ENCODE measurements at places on chromosomes 4 and X.

- H3K27me3 ChIP-seq = no peaks in the 10 kb centered on the region
- H3K36me3 ChIP-seq = no peaks in the 10 kb centered on the region
- H3K4me1 ChIP-seq = no peaks in the 10 kb centered on the region
These were observed 127.8 kb upstream of the METTL14 start for GRCh38 chr4:118557298-118557851.

DNA sequence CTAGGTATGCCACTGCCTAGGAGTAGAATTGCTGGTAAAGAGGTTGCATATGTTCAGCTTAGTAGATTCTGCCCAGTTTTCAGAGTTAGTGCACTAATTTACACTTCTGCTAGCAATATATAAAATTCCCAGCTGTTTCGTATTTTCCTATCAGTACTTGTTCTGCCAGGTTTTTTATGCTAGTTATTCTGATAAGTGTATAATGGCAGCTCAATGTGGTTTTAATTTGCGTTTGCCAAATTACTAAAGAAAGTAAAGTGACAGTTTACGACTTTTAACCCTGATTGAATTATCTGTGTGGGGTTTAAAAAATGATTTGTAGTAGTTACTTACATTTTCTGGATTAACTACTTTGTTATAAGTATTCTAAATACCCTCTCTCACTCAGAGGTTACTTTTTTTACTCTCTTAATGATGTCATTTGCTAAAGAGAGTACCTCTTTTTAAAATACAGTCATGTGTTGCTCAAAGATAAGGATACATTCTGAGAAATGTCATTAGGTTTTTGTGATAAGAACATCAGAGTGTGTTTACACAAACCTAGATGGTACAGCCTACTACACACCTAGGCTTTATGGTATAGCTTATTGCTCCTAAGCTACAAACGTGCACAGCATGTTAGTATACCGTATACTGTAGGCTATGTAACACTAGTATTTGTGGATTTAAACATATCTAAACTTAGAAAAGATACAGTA lies 363.2 kb downstream of the IL15 start:
- H3K36me3 ChIP-seq = no peaks in the 10 kb centered on the region
- DNase-seq = no peak
- no peaks in the 10 kb centered on the region for H3K4me1 ChIP-seq
- H3K27me3 ChIP-seq = no peaks in the 10 kb centered on the region

DNA sequence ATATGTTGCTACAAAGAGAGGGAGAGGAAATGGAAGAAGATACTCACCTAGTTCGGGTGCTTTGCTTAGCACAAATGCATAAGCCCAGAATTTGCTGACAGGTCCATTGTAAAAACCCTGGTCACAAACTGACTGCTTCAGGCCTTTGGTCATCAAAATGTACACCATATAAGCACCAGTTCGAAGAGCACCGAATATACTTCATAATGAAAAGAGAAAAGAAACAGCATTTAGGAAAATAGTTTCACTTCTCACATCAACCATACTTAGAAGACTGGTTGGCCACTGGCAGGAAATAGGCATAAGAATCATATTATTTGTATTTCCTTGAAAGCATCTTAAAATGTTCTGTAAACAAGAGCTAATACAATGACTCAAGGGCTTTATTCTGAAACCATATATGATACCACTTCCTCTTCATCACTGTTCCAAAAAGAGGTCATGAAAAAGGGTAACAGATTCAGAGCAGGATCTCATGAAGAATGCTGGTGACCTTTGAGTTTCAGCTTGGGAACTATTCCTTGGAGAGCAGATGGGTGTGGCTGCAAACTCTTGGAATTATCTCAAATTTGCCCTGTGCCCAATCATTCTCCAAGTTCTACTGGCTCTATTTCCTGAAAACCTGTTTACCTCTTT lies 138.7 kb downstream of the ELOVL6 start:
- H3K27me3 ChIP-seq = no peaks in the 10 kb centered on the region
- no peak overlapping the region for H3K4me3 ChIP-seq
- H3K27ac ChIP-seq = no peak overlapping the region
- no peak for DNase-seq
- no peaks in the 10 kb centered on the region for H3K4me1 ChIP-seq

DNA sequence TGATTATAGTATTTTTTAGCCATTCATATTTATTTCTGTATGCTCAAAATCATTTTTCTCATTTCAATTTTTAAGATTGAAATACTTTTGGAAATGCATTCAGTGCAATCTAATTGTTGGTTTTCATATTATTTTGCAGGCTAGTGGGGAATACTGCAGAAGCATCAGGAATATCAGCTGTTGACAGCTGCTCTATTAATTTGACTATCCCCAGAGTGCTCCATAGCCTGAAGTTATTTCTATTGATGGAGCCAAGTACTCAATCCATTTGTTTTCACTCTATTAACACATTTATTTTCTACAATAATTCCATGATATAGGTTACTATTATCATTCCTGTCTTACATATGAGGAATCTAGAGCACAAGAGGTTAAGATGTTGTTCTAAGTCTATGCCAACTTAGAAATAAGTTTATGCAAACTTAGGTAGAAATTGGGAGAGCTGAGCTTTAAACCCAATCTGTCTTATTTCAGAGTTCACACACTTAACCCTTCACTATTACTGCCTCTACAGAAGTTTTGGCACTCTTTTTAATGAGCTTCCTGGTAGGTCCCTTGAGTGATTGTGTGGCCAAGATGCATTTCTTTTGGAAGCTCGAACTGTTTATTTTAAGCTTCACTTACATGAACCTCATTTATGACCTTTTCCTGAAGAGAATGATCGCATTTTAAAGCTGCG lies 65.6 kb upstream of the PCDH18 start:
- H3K4me1 ChIP-seq = no peaks in the 10 kb centered on the region
- no peak for DNase-seq
- no peak overlapping the region for H3K27ac ChIP-seq
- H3K27me3 ChIP-seq = no peaks in the 10 kb centered on the region
- no peak overlapping the region for H3K4me3 ChIP-seq
- no peaks in the 10 kb centered on the region for H3K36me3 ChIP-seq

GRCh38 chrX:135112096-135112729 lies 8.1 kb downstream of the ETDB start:
- no peak for DNase-seq
- no peak overlapping the region for H3K27ac ChIP-seq
- H3K36me3 ChIP-seq = no peaks in the 10 kb centered on the region
- H3K27me3 ChIP-seq = no peaks in the 10 kb centered on the region

DNA sequence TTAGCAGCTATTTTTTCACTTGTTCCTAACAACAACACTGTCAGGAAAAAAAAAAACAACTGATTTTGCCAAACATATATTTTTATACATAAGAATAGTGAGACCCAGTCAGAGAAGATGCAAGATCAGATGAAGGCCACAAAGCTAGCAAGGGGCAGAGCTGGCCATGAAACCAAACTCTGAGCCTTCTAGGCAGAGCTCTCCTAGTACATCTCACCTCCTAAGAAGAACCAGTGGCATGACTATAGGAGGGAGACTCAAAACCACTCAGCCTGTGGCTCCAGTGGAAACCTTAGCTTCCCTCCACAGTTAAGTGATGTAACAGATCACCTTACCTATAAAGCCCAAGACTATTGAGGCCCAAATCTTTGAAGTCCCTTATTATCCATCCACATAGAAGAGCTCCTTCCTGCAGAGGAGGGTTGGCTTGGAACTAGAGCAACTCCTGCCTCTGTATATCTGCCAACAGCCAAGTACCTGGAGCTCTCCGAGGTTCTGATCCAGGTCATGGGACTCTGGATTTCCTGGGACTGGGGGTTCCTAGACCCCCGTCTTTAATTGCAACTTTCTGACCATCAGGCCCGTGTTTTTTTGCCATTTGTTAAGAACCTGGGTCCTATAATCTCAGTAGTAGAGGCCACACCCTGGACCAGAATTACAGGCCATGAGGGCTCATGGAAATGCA lies 136.5 kb downstream of the SH3KBP1 start:
- H3K4me1 ChIP-seq = no peaks in the 10 kb centered on the region
- H3K36me3 ChIP-seq = no peaks in the 10 kb centered on the region
- no peaks in the 10 kb centered on the region for H3K27me3 ChIP-seq
- DNase-seq = no peak

- H3K36me3 ChIP-seq = no peaks in the 10 kb centered on the region
- H3K27me3 ChIP-seq = no peaks in the 10 kb centered on the region
- no peak for DNase-seq
- H3K27ac ChIP-seq = no peak overlapping the region
- H3K4me1 ChIP-seq = no peaks in the 10 kb centered on the region
These were observed 78.6 kb upstream of the RAI2 start for GRCh38 chrX:17939724-17940123.

- H3K36me3 ChIP-seq = no peaks in the 10 kb centered on the region
- no peak overlapping the region for H3K27ac ChIP-seq
- no peaks in the 10 kb centered on the region for H3K27me3 ChIP-seq
- no peak overlapping the region for H3K4me3 ChIP-seq
- DNase-seq = no peak
These were observed 155.8 kb downstream of the ANTXR2 start for GRCh38 chr4:79917246-79917645.

DNA sequence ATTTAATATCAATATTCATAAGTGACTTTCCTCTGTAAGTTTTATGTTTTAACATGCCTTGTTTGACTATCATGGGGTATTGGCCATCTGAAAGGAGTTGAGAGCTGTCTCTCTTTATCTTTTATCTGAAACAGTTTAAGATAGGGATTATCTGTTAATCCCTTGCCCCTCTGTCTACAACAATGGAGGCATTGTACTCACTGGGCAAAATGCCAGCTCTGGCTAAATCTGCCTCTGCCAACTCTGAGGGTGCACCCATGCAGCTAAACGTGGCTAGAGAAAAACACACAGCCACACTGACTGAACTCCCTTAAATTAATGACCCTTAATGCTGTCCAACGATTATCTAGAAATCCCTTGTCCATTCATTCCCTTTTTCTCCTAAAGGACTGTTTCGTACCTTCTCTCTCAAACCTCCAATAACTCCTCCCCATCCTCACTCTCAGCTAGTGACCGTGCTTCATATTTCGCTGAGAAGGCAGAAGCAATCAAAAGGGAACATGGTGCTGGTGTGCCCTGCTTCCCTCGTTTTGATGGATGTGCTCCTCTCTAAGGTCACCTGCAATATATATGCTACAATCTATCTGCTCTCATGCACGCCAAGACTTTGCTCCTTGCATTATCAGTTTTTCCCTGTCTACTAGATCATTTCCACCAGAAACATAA lies 10.3 kb downstream of the PHKA2 start:
- H3K36me3 ChIP-seq = no peaks in the 10 kb centered on the region
- H3K4me3 ChIP-seq = no peak overlapping the region
- no peak for DNase-seq
- H3K4me1 ChIP-seq = no peaks in the 10 kb centered on the region
- H3K27me3 ChIP-seq = no peaks in the 10 kb centered on the region

DNA sequence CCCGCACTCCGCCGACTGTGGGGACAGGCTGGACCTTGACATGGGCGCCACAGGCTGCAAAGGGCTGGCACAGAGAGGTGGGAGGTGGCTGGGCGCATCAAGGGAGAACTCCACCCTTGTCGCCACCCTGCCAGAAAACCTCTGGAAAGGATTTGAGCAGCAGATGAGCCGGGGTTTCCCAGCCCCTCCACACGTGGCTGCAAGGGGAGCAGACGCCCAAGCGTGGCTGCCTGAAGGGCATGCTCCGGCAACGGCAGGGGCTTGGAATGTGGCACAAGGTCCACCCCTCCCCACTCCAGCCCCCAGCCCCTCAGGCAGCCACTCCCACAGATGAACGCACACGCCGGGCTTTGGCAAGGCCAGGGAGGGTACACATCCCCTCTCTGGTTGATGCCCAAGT lies 4.6 kb downstream of the BGN start:
- H3K36me3 ChIP-seq = no peaks in the 10 kb centered on the region
- peak; percentile 87 for DNase-seq

DNA sequence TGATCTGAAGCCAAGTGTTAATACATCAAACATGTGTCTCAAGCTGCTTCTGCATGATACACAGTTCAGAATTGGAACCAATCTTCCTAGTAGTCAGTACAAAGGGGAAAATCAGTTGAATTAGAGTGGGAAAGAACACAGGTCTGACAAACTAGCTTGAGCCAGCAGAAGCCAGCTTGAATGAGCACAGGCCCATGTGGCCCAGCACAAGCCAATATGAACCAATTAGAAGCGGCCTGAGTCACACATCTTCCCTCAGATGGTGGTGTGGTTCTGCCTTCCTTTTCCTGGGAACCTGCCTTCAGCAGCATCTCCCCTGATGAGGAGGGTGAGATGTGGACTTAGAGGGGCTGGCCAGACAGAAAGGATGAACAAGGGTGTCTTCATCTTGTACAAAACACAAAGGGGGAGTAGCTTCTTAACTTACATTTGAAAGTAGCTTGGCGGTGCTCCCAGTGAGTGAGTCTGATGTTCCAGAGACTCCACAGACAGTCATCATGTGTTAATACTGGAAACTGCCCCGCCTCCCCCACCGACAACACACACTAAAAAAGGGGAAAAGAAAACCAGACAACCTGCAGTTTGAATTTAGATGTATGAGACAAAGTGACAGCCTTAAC lies 72.0 kb downstream of the FRMPD4 start:
- no peaks in the 10 kb centered on the region for H3K27me3 ChIP-seq
- no peak overlapping the region for H3K27ac ChIP-seq
- H3K4me3 ChIP-seq = no peak overlapping the region
- H3K4me1 ChIP-seq = no peaks in the 10 kb centered on the region
- no peaks in the 10 kb centered on the region for H3K36me3 ChIP-seq
- no peak for DNase-seq

GRCh38 chr4:125728568-125728967 lies 413.8 kb downstream of the FAT4 start:
- H3K4me1 ChIP-seq = no peaks in the 10 kb centered on the region
- no peaks in the 10 kb centered on the region for H3K36me3 ChIP-seq
- no peak overlapping the region for H3K4me3 ChIP-seq
- no peak overlapping the region for H3K27ac ChIP-seq
- no peaks in the 10 kb centered on the region for H3K27me3 ChIP-seq

DNA sequence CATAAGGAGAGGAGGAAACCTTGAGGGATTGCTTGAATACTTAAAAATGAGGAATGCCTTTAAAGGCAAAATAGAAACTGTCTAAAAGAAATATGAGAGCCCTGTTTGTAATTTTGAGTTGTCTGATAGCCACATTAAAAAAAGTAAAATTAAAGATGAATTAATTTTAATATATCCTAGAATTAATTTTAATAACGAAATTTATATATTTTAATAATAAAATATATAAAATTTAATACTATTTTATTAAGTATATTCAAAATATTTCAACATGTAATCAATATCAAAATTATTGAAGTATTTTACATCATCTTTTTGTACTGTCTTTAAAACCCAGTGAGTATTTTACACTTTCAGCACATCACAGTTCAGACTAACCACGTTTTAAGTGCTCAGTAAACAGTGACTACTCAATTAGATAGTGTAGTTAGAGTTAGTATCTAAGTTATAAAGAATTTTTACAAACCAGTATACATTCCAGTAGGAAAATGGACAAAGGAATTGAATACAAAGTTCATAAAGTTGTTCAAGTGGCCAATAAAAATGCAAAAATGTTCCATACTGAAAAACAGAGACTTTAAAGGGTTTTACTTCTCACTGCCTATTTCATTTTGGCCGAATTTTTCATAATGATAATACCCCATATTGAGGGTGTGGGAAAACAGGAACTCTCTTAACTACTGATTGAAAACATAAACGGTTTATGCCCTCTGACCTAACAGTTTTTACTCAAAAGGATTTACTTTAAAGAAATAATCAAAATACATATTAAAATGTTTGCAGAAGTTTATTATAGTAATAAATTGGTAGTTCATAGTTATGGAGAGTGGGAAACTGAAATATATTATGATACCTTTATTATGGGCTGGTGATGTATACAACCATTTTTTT lies 2.9 kb downstream of the SLC30A9 start:
- no peak overlapping the region for H3K4me3 ChIP-seq
- peaks cover 5% of the 10 kb centered on the region for H3K36me3 ChIP-seq
- no peaks in the 10 kb centered on the region for H3K27me3 ChIP-seq
- H3K4me1 ChIP-seq = peaks cover 45% of the 10 kb centered on the region

- H3K27ac ChIP-seq = no peak overlapping the region
- no peak overlapping the region for H3K4me3 ChIP-seq
- H3K36me3 ChIP-seq = no peaks in the 10 kb centered on the region
- H3K4me1 ChIP-seq = no peaks in the 10 kb centered on the region
These were observed 325.0 kb upstream of the HAND2 start for GRCh38 chr4:173855015-173855414.
